Activated naive CD4-positive, alpha-beta T cell treated with anti-CD3 and anti-CD28 coated beads, Interleukin-2, amount 50 U/mL, for 72 hours (primary cell): ENCODE measurements at places on chromosomes 7 and 10. TPM values are rescaled to one million over a fixed set of nuclear protein-coding genes. Genes with fewer than 3 reads are reported as not detected.

- DNase-seq, result no peak
Measured at GRCh38 chr10:8369666-8370065, 315.2 kb downstream of the GATA3 start.

DNA sequence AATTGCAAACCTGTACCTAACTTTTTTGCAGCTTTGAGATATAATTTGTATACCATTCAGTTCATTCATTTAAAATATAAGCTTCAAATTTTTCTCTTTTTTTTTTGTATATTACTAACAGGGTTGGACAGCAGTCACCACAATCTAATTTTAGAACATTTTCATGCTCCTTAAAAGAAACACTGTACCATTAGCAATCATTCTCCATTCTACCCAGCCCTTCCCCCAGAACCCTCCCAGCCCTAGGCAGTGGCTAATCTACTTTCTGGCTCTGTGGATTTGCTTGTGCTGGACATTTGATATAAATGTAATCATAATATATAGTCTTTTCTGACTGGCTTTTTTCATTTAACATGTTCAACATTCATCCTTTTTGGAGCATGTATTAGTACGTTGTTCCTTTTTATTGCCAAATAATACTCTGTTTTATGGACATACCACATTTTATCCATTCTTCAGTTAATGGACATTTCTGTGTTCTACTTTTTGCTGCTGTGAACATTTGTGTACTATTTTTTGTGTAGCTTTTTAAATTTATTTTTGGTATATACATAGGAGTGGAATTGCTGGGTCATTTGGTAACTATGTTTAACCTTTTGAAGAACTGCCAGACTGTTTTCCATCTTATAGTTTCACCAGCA is 40.9 kb upstream of the ST7 start:
- no peak for DNase-seq

GRCh38 chr10:112584276-112584675 is 137.3 kb downstream of the VTI1A start:
- DNase-seq, result no peak

- no peak for DNase-seq
Measured at GRCh38 chr10:97468162-97468561, 22.2 kb downstream of the ZDHHC16 start.

The AUTS2 gene
- 0.53 TPM for total RNA-seq

The METTL27 gene
- total RNA-seq, result 0.50 TPM

DNA sequence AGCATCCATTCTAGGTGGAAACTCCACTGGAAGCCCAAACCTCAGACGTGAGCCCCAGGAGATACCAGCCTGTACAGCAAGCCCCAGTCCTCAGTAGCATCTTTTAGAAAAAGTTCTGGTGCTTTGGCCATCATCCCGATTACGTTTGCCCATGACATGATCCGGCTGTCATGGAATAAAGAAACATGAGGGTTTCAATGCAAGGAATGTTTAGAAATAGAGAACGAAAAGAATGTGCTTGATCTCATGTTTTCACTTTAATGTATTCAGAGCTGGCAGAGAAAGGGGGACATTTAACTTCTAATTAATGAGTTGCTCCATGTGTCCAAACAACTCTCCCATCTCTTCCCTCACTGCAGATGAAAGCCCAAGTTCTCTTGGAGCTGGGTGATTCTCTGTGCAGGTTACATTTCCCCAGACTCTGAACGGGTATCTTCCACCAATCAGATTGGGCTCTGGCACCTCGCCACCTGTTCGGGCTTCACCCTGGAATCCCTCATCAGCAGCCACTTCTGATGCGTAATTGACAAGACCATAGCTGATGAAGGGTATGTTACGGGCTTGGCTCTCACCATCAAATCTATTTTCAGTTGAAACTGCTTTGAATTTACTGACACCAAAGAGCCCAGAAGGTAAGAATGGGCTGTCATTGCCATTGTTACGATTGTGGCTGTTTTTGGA is 165.3 kb downstream of the PLXNA4 start:
- no peak for DNase-seq

GRCh38 chr7:135775230-135775629 is 26.6 kb upstream of the FAM180A start:
- no peak for DNase-seq

DNA sequence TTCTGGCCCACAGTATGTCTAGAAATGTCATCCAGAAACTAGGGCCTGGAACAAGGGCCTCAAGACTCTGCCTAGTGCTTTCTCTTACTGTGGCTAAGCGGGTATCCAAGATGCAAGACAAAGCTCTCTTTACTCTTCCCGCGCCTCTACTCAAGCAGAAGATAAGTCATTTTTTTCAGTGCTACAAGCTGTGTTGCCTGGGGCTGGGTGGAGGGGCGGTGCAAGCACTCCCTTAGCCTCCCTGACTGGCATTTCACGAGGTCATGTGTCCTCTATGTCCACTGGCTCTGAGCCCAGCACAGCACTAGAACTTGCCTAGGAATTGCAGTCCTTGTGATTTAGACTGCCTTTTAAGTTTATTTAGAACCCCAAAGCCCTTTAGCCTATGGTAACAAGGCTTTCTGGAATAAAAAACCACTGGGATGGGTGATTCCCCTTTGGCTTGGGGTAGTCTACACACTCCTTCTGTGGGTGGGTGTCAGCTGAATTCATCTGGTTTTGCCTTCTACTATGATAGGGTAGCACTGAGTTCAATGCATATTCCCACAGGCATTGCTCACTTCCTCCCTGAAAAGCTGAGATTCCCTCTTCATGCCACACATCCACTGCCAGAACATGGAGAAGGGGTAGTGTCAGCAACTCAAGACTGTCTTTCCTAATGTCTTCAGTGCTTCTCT is 371.8 kb upstream of the KCND2 start:
- no peak for DNase-seq

DNA sequence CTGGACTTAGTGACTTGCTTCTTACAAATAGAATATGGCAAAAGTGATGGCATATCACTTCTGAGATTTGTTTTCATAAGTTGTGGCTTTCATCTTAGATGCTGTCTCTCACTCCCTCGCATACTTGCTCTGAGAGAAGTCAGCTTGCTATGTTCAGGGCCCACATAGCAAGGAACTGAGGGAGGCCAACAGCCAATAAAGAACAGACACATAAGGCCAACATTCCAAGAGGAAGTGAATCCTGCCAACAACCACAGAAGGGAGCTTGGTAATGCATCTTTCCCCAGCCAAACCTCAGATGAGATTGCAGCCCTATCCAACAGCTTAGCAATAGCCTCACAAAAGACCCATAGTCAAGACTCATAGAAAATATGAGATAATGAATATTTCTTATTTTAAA is 39.2 kb upstream of the DMTF1 start:
- DNase-seq, result no peak

The FAM180A gene
- total RNA-seq, result not detected

The DGKI gene
- total RNA-seq, result 0.71 TPM

The ZNF655 gene
- 50.8 TPM for total RNA-seq

- no peak for DNase-seq
Measured at GRCh38 chr7:98066934-98067507, 39.6 kb upstream of the LMTK2 start.

The LEP gene
- not detected for total RNA-seq

GRCh38 chr7:46363688-46364087 is 442.6 kb upstream of the IGFBP3 start:
- no peak for DNase-seq

The GPNMB gene
- total RNA-seq, result 2.4 TPM

The DNAH11 gene
- total RNA-seq, result 9.9 TPM

DNA sequence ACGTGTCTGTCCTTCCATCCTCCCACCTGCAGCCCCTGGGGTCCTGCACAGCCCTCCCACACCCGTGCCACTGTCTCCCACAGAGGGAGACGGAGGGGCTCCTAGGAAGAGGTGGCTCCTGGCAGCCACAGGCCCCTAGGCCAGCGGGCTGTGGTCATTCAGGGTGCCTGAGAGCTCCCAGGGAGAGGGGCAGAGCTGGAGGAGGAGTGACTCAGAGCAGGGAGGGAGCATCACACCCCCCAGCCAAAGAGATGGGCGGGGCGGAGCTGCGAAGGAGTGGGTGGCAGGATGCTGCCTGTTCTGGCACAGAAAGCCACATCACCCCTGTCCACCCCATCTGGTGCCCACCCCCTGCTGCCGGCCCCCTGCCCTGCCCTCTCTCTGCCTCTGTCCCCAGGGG is 50.5 kb downstream of the STK32C start:
- DNase-seq, result no peak

The YKT6 gene
- total RNA-seq, result 72.9 TPM

GRCh38 chr7:30226614-30227268 is 57.7 kb upstream of the ZNRF2 start:
- DNase-seq, result no peak

The TRPV6 gene
- total RNA-seq, result 0.09 TPM

DNA sequence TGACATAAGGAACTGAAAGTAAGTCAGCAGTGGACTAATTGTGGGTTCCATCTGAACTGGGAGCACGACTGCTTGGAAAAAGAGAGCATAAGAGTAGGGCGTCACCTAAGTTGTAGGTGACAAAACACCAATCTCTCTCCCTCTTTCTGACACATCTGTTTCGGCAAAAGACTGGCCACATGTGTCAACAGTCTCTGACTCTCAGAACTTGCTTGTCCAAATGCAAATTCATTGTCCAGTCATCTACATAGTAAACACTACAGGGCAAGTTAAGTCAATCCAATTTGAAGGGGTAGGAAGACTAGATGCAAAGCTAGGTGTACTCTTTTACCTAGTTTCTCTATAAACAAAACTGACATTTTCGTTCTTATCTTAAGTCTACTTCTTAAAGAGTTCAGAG is 87.7 kb downstream of the ZNF438 start:
- DNase-seq, result no peak

GRCh38 chr10:124754227-124754626 is 10.0 kb upstream of the FAM53B start:
- DNase-seq, result no peak

DNA sequence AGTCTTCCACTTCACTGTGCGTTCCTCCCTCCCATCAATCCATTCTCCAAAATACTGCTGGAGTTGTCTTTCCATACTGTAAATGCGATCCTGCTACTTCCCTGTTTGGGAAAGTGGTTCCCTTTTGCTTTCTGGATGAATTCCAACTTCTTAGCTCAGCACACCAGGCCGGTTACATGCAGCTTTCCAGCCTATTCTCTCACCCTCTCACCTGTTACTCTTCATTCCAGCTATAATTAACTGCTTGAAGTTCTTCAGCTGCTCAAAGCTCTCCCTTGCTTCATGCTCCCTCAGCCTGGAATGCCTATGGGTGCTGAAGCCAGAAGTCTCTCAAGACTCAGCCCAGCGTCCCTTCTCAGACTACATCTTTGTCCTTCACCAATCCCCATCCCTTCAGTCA is 6.0 kb upstream of the ZNRF2 start:
- no peak for DNase-seq

The MEPCE gene
- total RNA-seq, result 53.0 TPM

DNA sequence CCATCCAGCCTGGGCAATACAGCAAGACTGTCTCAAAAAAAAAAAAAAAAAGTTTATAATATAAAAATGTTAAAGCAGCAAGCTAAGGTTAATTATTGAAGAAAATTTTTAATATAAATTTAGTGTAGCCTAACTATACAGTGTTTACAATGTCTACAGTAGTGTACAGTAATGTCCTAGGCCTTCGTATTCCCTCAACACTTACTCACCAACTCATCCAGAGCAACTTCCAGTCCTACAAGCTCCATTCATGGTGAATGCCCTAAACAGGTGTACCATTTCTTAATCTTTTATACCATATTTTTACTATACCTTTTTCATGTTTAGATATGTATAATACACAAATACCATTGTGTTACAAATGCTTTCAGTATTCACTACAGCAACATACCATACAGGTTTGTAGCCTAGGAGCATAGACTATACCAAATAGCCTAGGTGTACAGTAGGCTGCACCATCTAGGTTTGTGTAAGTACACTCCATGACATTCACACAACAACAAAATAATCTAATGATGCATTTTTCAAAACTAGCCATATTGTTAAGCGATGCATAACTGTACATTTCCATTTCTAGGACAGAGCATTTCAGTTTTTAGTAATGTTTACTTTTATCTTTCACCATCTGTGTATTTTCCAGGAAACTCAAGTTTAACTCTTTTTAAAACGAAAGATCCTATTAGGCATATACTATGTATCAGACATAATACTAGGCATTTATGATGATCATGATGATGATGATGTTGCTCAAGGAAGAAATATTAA is 43.3 kb downstream of the CNOT4 start:
- no peak for DNase-seq

GRCh38 chr10:81104494-81104893 is 566.8 kb downstream of the SH2D4B start:
- no peak for DNase-seq

DNA sequence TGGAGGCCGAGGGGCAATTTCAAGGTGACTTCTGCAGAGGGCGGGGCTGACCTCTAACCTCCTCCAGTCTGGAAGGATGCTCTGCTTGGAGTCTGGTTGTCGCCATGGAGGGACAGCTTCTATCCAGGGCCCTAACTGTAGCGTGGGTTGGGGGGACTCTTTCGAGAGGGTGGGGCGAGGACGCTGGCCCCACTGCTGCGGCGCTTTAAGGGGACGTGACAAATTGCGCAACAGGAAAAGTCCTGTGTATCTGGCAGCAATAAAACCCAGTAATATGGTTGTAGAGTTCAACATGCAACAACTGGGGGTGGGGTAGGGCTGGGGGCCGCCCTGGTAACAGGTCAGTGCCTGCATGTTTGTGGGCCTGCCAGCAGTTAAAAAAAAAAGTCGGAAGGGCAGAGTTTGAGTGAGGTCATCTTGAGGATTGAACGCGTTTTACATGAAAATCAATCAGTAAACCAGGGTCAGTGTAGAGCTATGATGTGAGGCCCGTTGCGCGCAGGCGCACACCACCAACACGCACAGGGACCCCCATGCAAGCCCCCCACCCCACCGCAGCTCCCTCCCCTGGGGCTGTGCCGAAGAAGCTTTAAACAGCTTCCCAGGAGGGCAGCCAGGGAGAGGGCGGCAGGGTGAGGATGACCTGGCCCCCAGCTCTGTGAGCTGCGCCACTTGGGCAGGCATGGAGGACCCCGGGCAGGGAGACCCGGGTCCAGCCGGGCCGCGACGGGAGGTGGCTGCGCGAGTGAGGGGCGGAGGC is 4.3 kb downstream of the SHH start:
- DNase-seq, result no peak

DNA sequence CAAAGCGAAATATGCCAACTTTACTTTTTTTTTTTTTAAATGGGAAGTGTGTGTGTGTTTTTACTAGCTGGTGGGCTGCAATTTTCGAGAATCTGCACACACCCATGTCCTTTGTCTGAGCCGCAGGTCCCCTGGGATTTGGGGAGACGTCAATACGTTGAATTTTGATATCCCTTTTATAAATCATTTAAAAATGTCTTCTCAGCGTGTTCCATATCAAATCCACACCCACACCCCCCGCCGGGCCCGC is 404 bp upstream of the FMC1 start:
- DNase-seq, result no peak

GRCh38 chr7:265998-266850 is 23.7 kb upstream of the FOXL3 start:
- no peak for DNase-seq
